ENCODE measurements at places on chromosomes 16 and 17. TPM values are rescaled to one million over a fixed set of nuclear protein-coding genes. Genes with fewer than 3 reads are reported as not detected.

The MC1R gene
- 8.3 TPM for total RNA-seq

The ACAP1 gene
- 1.3 TPM for total RNA-seq

The RNF43 gene
- 2.0 TPM for total RNA-seq

The SLC2A4 gene
- 6.1 TPM for total RNA-seq

The CDRT15 gene
- not detected for total RNA-seq

The MPP2 gene
- total RNA-seq, result 29.8 TPM

The NPIPB9 gene
- 3.7 TPM for total RNA-seq

GRCh38 chr17:43477832-43478634, 5.7 kb upstream of the DHX8 start:
- no peaks in the 10 kb centered on the region for H3K36me3 ChIP-seq
- no peak overlapping the region for H3K27ac ChIP-seq
- no peak for DNase-seq
- no peaks in the 10 kb centered on the region for H3K27me3 ChIP-seq
- H3K4me3 ChIP-seq, result no peak overlapping the region
- peaks cover 5% of the 10 kb centered on the region for H3K4me1 ChIP-seq

GRCh38 chr17:74608511-74608910, 15.0 kb downstream of the CD300E start:
- DNase-seq, result no peak
- no peak overlapping the region for H3K27ac ChIP-seq
- H3K4me3 ChIP-seq, result no peak overlapping the region
- H3K27me3 ChIP-seq, result peaks cover 39% of the 10 kb centered on the region

DNA sequence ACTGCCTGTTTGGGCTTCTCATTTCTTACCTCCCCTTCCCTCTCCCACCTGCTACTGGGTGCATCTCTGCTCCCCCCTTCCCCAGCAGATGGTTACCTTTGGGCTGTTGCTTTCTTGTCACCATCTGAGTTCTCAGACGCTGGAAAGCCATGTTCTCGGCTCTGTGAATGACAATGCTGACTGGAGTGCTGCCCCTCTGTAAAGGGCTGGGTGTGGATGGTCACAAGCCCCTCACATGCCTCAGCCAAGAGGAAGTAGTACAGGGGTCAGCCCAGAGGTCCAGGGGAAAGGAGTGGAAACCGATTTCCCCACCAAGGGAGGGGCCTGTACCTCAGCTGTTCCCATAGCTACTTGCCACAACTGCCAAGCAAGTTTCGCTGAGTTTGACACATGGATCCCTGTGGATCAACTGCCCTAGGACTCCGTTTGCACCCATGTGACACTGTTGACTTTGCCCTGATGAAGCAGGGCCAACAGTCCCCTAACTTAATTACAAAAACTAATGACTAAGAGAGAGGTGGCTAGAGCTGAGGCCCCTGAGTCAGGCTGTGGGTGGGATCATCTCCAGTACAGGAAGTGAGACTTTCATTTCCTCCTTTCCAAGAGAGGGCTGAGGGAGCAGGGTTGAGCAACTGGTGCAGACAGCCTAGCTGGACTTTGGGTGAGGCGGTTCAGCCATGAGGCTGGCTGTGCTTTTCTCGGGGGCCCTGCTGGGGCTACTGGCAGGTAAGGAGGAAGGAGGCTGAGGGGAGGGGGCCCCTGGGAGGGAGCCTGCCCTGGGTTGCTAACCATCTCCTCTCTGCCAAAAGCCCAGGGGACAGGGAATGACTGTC, at the start of gene CD68:
TSS of gene CD68 (plus strand) at position 638 of the 833 bp plus-strand sequence. CDS start at position 678, 40 bp downstream.
- peaks cover 65% of the 10 kb centered on the region for H3K36me3 ChIP-seq
- H3K4me1 ChIP-seq, result peaks cover 72% of the 10 kb centered on the region
- peak within 1 kb of the TSS; percentile 93 for H3K27ac ChIP-seq
- peak within 1 kb of the TSS; percentile 99 for H3K4me3 ChIP-seq
- no peak for DNase-seq
- peaks cover 51% of the 10 kb centered on the region for H3K27me3 ChIP-seq

DNA sequence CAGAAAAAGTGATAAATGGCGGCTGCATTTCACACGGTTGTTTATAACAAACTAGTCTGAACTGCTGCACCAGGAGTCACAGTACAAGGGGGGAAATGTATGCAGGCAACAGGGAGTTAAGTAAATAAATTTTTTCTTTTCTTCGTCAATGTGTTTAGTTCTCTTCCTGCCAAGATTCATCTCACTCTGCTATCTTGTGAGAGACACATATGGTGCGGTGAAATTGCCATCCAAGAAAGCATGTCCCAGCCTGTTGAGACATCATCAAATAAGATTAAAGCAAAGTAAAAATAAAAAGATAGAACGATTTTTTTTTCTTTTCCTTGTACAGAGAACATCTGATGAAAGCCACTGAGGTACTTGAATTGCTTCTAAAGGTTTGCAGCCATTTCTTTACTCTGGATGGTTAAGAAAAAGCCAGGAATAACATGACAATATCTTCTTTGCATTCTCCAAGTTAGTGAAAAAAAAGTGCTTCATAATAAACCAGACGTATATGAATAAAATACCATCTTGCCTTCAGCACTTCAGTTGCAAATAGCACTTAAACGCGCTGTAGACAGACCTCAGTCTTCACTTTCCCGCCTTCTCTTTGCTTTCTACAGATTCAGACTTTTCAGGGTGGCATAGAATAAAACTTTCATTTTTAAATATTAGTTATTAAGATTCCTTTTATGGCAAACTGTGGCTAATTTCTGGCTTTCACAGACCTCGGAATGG, 506.2 kb upstream of the ZFHX3 start:
- no peaks in the 10 kb centered on the region for H3K36me3 ChIP-seq
- no peaks in the 10 kb centered on the region for H3K27me3 ChIP-seq
- H3K4me1 ChIP-seq, result peaks cover 28% of the 10 kb centered on the region
- H3K27ac ChIP-seq, result no peak overlapping the region

DNA sequence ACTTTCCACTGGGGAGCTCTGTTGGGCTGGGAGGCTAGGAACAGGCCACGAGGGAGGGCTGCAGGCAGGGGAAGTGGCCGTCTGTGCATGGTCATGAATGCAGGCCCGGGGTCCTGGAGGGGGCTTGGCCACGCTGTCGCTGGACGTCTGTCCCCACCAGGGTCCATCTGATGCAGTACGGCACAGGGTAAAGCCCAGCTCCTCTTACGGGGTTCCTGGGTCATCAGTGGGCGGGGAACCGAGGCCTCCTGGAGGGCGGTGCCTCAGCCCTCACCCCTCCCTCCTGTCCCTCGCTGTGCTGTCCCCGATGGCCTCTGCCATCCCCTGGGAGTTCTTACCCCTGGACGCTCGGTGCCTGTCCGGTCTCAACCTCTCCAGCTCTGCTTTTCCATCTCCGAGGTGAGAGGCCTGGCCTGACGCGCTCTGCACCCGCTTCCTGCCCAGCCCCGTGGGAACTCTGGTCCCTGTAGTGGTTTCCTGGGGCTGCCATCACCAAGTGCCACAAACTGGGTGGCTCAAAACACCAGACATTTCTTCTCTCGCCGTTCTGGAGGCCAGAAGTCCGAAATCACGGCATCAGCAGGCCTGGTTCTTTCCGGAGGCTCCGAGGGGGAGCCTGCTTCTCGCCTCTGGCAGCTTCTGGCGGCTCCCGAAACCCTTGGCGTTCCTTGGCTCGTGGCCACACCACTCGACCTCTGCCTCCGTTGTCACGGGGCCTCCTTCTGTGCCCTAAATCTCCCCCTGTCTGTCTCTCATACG, 182.8 kb downstream of the SEC14L1 start:
- peak overlapping the region; percentile 94 for H3K27ac ChIP-seq
- peaks cover 59% of the 10 kb centered on the region for H3K4me1 ChIP-seq
- no peaks in the 10 kb centered on the region for H3K36me3 ChIP-seq
- DNase-seq, result no peak
- H3K4me3 ChIP-seq, result no peak overlapping the region
- H3K27me3 ChIP-seq, result no peaks in the 10 kb centered on the region

GRCh38 chr17:4600563-4600962, 16.2 kb downstream of the SMTNL2 start:
- H3K27me3 ChIP-seq, result peaks cover 5% of the 10 kb centered on the region
- H3K4me1 ChIP-seq, result peaks cover 29% of the 10 kb centered on the region
- no peak for DNase-seq
- no peak overlapping the region for H3K27ac ChIP-seq
- no peaks in the 10 kb centered on the region for H3K36me3 ChIP-seq

GRCh38 chr17:75124819-75125162, 6.8 kb downstream of the NT5C start:
- no peaks in the 10 kb centered on the region for H3K36me3 ChIP-seq
- peak overlapping the region; percentile 12 for H3K4me3 ChIP-seq
- no peaks in the 10 kb centered on the region for H3K27me3 ChIP-seq
- peaks cover 11% of the 10 kb centered on the region for H3K4me1 ChIP-seq
- no peak overlapping the region for H3K27ac ChIP-seq

GRCh38 chr17:45172541-45173286, 11.0 kb downstream of the HEXIM2 start:
- H3K27ac ChIP-seq, result peak overlapping the region; percentile 94
- DNase-seq, result peak; percentile 35
- H3K27me3 ChIP-seq, result no peaks in the 10 kb centered on the region
- H3K36me3 ChIP-seq, result no peaks in the 10 kb centered on the region
- no peak overlapping the region for H3K4me3 ChIP-seq

- H3K27ac ChIP-seq, result no peak overlapping the region
- H3K27me3 ChIP-seq, result peaks cover 42% of the 10 kb centered on the region
- DNase-seq, result no peak
- H3K4me3 ChIP-seq, result no peak overlapping the region
- no peaks in the 10 kb centered on the region for H3K36me3 ChIP-seq
Observed at GRCh38 chr17:39894681-39895376, 23.6 kb downstream of the GSDMB start.

- H3K27me3 ChIP-seq, result peaks cover 22% of the 10 kb centered on the region
- H3K4me1 ChIP-seq, result peaks cover 16% of the 10 kb centered on the region
- H3K36me3 ChIP-seq, result no peaks in the 10 kb centered on the region
- H3K4me3 ChIP-seq, result no peak overlapping the region
- H3K27ac ChIP-seq, result no peak overlapping the region
Observed at GRCh38 chr17:34257986-34258326, 2.9 kb downstream of the CCL2 start.

- DNase-seq, result no peak
- peaks cover 15% of the 10 kb centered on the region for H3K4me1 ChIP-seq
- peak overlapping the region; percentile 90 for H3K4me3 ChIP-seq
- no peak overlapping the region for H3K27ac ChIP-seq
Observed at GRCh38 chr17:82647593-82648164, 565 bp downstream of the WDR45B start.

- peaks cover 21% of the 10 kb centered on the region for H3K27me3 ChIP-seq
- no peak for DNase-seq
- H3K4me1 ChIP-seq, result peaks cover 20% of the 10 kb centered on the region
- H3K36me3 ChIP-seq, result no peaks in the 10 kb centered on the region
Observed at GRCh38 chr17:10757647-10758046, 27.8 kb upstream of the TMEM220 start.

DNA sequence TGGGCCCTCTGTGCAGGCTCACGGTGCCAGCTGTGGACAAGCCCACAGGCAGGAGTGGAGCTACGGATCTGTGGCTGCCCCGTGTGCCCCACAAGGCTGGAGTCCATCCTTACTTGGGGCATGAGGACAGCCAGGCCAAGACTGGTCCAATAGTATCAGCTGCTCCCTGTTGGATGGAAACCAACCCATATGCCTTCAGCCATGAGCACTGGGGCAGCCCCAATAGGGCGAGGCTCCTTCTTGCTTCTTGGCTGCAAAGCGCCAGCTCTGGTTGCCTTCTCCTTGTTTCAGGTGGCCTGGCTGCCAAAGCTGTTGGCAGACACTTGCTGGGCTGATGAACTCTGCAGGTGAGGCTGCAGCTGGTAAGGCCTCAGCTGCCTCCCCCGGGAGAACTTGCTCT, 188.0 kb downstream of the ENGASE start:
- H3K36me3 ChIP-seq, result no peaks in the 10 kb centered on the region
- H3K4me1 ChIP-seq, result no peaks in the 10 kb centered on the region
- no peak overlapping the region for H3K4me3 ChIP-seq
- H3K27me3 ChIP-seq, result peaks cover 17% of the 10 kb centered on the region

DNA sequence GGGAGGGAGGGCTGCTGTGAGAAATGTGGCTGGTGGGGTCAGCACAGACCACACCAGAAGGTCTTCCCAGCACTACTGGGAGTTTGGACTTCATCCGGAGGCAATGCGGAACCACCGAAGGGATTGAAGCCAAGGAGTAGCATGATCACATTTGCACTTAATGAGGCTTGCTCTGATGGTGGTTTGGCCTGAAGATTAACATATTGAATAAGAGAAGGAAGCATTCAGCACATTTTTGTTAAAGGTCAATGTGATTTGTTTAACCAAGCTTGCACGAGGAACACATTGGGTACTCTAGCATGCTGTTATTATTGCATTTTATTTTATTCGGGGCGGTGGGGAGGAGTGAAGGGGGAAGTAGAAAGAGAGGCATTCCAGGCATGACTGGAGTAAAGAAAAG, 378.6 kb downstream of the UTP18 start:
- no peak for DNase-seq
- peak overlapping the region; percentile 3 for H3K27ac ChIP-seq
- peaks cover 20% of the 10 kb centered on the region for H3K4me1 ChIP-seq
- H3K27me3 ChIP-seq, result no peaks in the 10 kb centered on the region
- H3K4me3 ChIP-seq, result no peak overlapping the region

- peaks cover 35% of the 10 kb centered on the region for H3K36me3 ChIP-seq
- H3K4me1 ChIP-seq, result peaks cover 15% of the 10 kb centered on the region
- H3K4me3 ChIP-seq, result no peak overlapping the region
- H3K27ac ChIP-seq, result no peak overlapping the region
- peak; percentile 45 for DNase-seq
Observed at GRCh38 chr17:7673239-7673638, 14.1 kb downstream of the TP53 start.

- H3K27ac ChIP-seq, result no peak overlapping the region
- no peak for DNase-seq
- H3K4me3 ChIP-seq, result peak overlapping the region; percentile 90
- peaks cover 25% of the 10 kb centered on the region for H3K27me3 ChIP-seq
Observed at GRCh38 chr16:79597277-79598062, 3.1 kb downstream of the MAF start.

GRCh38 chr17:68353111-68353521, 61.8 kb downstream of the ARSG start:
- H3K4me1 ChIP-seq, result no peaks in the 10 kb centered on the region
- DNase-seq, result no peak
- H3K36me3 ChIP-seq, result no peaks in the 10 kb centered on the region
- H3K27me3 ChIP-seq, result no peaks in the 10 kb centered on the region

DNA sequence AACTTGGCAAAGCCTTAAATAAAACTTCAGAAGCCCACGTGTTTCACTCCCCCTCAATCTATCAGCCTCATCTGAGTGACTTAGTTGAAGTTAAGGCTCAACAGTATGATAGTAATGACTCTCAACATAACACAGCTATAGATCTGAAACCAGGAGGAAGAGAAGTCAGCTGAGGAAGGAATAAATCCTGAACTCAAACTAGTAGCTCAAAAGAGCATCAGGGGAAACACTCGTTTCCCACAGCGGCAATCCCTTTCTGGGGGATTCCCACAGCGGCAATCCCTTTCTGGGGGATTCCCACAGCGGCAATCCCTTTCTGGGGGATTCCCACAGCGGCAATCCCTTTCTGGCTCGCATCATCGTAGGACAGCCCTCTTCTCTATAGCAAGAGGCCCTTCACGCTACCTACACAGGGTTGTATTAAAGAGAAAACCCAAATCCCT, 56.8 kb downstream of the ZZEF1 start:
- no peaks in the 10 kb centered on the region for H3K27me3 ChIP-seq
- no peaks in the 10 kb centered on the region for H3K4me1 ChIP-seq
- no peak overlapping the region for H3K27ac ChIP-seq
- no peak for DNase-seq

Measured in neural crest cell (in vitro differentiated cells).